ENCODE measurements at places on chromosomes 12 and 14.

GRCh38 chr12:19848421-19848820 lies 409.1 kb downstream of the AEBP2 start:
- no peak for DNase-seq

GRCh38 chr12:109127533-109128242 lies 11.3 kb downstream of the ACACB start:
- no peak for DNase-seq

DNA sequence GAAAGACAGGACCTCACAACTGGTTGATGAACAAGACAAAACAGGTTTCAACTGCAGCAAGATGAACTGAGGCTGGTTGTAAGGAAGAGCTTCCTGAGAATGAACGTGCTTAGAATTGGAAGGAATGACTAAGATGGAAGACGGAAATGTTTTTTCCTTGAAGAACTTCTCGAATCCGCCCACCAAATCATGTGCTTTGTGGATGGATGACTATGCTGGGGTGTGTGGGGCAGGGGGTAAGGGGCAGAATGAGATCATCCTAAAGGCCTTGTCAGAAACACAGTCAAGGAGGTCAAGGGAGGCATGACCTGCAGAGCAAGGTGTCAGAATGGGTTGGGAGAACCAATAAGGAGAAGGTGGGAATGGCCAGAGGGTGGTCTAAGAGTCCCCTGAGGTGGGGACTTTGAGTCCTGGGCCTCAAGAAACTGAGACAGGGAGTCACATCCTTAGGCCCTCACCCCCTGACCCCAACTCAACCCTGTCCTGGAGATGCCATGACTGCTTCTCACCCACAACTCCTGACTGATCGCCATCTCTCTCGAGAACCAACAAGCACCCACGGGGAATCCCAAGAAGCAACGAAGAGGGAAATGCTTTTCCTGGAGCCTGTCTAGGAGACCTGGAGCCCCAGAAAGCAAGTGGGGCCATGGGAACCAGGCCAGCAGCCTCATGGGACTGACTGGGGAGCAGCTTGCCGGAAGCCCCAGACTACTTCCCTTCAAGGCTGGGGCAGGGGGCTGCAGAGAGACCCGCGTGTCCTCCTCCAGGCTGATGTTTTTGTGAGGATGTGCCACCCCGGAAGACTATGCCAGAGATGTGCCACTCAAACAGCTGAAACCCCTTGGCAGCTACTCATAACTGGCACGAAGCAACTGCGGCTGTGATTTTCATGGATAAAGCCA lies 84.0 kb downstream of the ACTN1 start:
- no peak for DNase-seq

- DNase-seq, result no peak
Measured at GRCh38 chr14:100741966-100742365, 15.3 kb downstream of the DLK1 start.

GRCh38 chr14:92207928-92208265 lies 86.1 kb downstream of the CPSF2 start:
- DNase-seq, result no peak

DNA sequence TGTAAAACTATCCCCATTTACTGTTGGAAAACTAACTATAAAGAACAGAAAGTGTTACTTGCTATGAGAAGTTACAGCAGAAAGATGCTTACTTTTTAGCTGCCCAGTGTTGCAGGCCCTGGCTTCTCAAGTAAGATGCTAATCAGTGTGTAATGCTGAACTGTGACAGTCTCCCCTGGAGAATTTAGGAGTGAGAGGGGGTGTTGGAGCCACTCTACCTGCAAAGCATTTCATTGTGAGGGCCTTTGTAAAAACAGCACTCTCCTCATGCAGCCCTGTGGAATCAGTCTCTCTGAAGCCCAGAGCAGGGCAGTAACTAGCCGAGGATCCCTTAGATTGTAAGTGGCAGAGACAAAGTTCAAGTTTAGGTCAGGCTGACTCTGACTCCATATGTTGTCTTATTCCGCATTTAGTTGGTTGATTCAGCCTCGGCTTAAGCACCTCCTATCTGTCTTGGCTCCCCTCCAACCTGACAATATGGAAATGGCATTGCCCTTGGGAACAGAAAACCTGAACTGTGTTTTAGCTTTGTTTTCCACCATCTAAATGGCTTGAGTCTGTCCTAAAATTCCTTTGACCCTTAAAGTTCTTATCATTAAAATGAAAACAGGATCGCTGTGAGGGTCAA lies 141.3 kb downstream of the PRKCH start:
- DNase-seq, result no peak

- DNase-seq, result no peak
Measured at GRCh38 chr12:69497308-69498026, 27.3 kb downstream of the FRS2 start.

GRCh38 chr12:27094726-27095125 lies 12.3 kb upstream of the C12orf71 start:
- DNase-seq, result no peak

DNA sequence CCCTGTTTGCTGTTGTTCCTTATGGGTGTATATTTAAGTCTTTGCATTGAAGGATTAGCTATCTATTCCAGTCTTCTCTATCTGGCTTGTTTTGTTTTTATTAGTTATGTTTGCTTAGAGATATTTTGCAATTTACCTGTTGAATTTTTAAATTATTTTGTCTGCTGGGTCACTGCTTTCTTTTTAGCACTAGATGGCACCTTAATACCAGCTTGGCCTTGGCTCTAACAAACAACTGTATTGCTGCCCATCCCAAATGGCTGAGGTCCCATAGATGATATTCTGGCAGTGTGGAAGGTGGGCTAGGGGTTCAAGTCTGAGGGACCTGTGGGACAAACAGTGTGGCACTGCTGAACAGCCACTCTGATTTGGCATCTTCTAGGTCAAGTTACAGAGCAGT lies 144.0 kb upstream of the FBXO33 start:
- no peak for DNase-seq

DNA sequence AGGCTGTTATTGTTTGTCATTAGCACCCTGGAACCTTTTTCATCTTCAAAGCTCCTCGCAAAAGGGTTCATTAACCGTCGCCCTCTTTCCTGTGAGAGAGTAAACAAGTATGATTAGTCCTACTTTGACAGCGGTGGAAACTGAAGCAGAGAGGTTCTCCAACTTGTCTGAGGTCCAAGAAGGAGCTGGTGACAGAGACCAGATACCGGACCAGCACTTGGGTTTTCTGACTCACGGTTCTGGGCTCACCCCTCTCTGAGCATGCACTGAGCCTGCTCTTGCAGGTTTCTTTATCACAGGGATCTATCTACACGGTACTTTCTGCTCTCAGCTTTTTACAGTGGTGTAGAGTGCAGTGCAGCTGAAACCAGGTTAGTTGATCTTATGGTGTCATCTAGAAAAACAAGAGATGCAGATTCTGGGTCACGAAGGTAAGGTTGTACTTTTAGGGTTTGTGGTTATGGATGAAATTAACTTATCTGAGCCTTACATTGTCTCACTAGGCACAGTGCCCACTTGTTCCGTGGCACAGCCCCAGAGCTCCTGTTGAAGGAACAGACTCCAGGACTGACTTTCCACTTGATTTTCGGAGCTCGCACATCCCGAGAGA lies 62.1 kb downstream of the PPP2R5C start:
- DNase-seq, result peak; percentile 55

DNA sequence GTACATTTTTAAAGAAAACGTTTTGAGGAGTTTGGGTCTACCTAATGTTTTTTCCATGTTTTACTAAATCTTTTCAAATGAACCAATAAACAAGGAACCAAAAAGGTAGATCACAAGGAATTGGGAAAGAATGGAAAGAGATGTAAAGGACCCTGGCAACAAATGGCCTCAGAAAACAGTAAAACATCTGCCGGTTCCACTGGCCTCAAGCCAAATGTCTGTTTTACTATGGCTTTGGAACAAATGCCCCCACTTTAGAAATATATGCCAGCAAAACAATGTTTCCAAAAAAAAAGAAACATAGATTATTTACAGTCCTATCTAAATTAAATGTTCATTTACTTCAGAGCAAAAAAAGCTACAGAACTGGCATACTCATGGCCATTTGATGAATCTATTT lies 3.0 kb downstream of the TRMT5 start:
- DNase-seq, result no peak

DNA sequence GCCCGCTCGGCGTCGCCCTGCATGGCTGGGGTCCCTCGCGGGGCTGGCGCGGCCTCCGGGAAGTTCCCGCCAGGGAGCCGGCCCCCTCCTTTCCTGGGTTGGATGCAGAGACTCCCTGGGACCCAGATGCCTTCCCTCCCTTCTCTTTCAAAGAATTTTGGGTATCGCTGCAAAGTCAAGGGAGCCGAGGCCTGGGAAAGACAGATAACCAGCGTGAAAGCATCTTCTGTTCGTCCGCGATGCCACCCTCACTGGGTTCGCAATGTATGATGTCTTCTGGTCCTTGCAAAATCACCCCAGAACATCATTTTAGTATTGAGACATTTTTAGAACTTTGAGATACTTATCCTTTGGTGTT lies 451 bp downstream of the IRAK3 start:
- DNase-seq, result no peak

- no peak for DNase-seq
Measured at GRCh38 chr14:44653641-44654040, 146.6 kb upstream of the FSCB start.

DNA sequence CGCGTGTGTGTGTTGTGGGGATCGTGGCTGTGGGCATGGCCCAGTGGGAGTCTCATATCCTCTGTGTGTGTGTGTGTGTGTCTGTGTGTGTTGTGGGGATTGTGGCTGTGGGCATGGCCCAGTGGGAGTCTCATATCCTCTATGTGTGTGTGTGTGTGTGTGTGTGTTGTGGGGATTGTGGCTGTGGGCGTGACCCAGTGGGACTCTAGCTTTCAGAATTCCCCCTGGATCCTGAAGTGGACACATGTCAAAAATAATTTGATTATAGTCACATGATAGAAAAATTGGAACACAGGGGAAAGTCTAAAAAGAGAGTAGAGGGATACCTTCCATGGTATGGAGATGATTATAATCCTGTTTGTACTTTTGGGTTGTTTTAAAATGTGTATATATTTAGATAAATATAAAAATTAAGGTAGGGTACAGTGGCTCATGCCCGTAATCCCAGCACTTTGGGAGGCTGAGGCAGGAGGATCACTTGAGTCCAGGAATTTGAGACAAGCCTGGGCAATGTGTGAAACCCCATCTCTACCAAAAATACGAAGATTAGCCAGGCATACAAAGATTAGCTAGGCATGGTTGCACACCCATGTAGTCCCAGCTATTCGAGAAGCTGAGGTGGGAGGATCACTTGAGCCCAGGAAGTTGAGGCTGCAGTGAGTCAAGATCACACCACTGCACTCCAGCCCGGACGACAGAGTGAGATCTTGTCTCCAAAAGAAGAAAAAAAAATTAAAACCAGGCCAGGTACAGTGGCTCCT lies 11.0 kb downstream of the PAPLN start:
- DNase-seq, result no peak

GRCh38 chr14:99554184-99554583 lies 49.8 kb downstream of the CCDC85C start:
- no peak for DNase-seq

DNA sequence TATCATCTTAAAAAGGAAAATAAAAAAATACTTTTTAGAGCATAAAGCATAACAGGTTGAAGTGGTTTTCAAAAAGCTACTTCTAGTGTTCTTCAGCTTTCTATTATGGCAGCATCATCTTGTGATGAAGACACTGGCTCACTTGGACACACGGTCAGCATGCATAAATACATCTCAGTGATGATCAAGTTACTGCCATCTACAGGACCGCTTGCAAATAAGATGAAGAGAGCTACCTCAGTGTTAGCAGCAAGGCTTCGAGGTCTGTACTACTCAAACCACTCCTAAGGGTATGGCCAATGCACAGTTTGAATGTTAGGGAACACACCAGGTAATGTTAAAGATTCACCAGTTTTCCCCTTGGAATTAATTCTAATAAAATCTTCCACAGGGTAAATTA lies 58.8 kb downstream of the GALC start:
- DNase-seq, result no peak

GRCh38 chr14:104597576-104597975 lies 7.0 kb downstream of the TMEM179 start:
- no peak for DNase-seq

DNA sequence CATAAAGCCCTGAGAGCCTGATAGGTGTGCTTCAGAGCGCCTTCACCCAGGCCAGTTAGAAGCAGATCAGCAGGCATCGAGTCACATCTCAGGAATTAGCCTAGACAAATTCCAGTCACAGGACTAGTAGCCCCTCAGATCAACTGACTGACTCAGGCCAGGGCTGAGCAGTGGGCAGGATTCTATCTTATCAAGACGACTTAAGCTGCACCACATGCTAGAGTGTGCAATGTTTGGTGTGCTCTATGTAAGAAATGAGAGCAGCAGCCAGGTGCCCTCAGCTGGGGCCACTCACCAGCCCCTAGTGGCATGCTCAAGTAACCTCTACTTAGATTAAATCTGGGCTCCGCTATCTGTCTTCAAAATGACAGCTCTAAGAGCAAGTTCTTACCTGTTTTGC lies 19.7 kb upstream of the NGB start:
- DNase-seq, result no peak

- DNase-seq, result no peak
Measured at GRCh38 chr14:68784978-68785533, 7.8 kb downstream of the ZFP36L1 start.

DNA sequence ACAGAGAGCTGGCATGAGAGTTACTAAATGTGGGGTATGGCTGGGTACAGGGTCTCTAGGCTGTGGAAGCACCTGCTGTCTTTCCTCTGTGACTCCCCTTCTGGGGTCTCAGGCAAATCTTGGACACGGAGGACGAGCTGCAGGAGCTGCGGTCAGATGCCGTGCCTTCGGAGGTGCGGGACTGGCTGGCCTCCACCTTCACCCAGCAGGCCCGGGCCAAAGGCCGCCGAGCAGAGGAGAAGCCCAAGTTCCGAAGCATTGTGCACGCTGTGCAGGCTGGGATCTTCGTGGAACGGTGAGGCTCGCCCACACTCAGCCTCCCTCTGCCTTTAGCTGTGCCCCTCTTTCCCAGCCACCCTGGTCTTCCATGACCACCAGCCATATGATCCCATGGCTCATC lies 19.4 kb downstream of the PPP1R1A start:
- DNase-seq, result no peak

- DNase-seq, result no peak
Measured at GRCh38 chr12:114403011-114403689, 2.8 kb downstream of the TBX5 start.

GRCh38 chr12:10249690-10250455 lies 37.2 kb downstream of the GABARAPL1 start:
- DNase-seq, result no peak

Data from stimulated activated CD8-positive, alpha-beta memory T cell treated with anti-CD3 and anti-CD28 coated beads, Interleukin-2, amount 100 ng/mL, for 1 hour (primary cell).